Activated CD8-positive, alpha-beta memory T cell treated with anti-CD3 and anti-CD28 coated beads for 48 hours (primary cell): ENCODE measurements at places on chromosomes 6 and 20.

GRCh38 chr20:37856932-37857660 is 45.8 kb upstream of the VSTM2L start:
- DNase-seq: no peak

GRCh38 chr6:135118134-135118730 is 62.9 kb upstream of the MYB start:
- DNase-seq: no peak

GRCh38 chr6:8229915-8230756 is 127.8 kb upstream of the EEF1E1 start:
- no peak for DNase-seq

DNA sequence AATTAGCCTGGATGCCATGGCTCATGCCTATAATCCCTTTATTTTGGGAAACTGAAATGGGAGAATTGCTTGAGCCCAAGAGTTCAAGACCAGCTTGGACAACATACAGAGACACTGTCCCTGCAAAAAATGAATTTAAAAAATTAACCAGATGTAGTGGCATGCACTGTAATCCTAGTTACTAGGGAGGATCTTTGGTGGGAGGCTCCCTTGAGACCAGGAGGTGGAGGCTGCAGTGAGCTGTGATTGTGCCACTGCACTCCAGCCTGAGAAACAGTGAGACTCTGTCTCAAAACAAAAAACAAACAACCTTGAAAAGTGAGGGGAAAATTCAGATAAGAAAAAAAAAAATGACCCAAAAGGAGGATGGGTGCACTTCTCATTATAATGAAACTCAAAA is 23.4 kb downstream of the CAP2 start:
- DNase-seq: no peak

- DNase-seq: no peak
These were observed 88.4 kb upstream of the TAB2 start for GRCh38 chr6:149229096-149229495.

GRCh38 chr6:43977404-43978111 is 149.7 kb downstream of the MRPL14 start:
- no peak for DNase-seq

GRCh38 chr6:77341058-77341986 is 122.0 kb downstream of the HTR1B start:
- DNase-seq: no peak

DNA sequence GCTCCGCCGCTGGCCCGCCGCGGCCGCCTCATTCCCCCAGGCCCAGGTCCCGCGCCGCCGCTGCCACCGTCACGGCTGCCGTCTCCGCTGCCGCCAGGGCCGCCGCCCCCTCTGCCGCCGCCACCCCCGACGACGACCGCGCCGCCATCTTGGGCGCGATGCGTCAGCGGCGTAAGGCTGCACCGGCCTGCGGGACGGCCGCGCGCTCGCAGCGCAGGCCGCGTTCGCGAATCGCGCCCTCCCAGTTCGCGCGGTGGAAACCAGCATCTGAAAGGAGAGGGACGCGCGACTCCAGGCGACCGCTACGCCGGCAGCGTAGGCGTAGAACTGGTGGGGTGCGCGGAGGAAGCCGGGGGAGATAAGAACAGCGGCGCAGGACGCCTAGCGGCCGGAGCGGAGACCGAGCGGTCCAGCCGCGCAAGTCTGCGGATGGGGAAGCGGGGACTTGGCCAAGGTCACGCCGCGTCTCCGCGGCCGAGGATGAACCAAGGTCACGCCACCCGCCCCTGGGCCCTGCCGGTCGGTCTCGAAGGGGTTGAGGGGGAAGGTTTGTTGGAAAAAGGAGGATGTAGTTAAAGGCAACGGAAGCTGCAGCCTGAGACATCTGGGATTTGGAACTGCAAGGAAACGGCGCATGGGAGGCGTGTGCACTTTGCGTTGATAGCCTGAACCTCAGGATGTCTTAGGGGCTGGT is at the start of gene NUDT3:
NUDT3 (minus strand) TSS at position 173 of the 694 bp plus-strand sequence. CDS start 307 bp downstream, outside the sequence.
- peak; percentile 92 for DNase-seq

DNA sequence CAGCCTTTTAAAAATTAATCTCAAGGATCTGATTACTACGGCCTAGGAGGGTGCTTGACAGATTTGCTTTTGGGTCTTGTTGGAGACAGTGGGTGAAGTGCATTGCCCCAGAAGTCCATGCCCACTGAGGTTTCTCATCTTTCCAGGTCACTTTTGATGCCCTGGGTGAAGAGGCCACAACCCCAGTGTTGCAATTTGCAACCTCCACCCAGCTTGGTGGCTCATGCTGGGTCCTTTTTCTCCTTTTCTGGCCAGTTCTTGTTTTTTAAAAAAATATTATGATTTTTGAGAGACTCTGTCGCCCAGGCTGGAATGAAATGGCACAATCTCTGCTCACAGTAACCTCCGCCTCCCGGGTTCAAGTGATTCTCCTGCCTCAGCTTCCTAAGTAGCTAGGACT is 9.4 kb downstream of the STX11 start:
- no peak for DNase-seq

DNA sequence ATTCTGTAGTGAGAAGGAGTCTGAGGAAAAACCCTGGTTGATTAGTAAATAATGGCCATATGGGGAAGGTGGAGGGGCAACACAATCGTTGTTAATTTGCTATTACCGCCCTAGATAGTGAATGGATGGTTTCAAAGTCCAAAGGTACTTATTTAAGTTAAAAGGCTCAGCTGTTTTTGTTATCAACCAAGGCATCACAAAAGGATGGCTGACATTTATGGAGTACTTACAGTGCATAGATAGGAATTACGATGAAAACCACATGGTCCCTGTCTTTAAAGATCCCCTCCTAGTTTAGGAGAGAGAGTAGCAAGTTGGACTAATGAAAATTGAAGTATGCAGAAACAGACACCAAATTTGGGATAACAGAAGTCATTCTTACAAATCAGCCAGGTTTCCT is 319.6 kb downstream of the CDKAL1 start:
- DNase-seq: no peak

DNA sequence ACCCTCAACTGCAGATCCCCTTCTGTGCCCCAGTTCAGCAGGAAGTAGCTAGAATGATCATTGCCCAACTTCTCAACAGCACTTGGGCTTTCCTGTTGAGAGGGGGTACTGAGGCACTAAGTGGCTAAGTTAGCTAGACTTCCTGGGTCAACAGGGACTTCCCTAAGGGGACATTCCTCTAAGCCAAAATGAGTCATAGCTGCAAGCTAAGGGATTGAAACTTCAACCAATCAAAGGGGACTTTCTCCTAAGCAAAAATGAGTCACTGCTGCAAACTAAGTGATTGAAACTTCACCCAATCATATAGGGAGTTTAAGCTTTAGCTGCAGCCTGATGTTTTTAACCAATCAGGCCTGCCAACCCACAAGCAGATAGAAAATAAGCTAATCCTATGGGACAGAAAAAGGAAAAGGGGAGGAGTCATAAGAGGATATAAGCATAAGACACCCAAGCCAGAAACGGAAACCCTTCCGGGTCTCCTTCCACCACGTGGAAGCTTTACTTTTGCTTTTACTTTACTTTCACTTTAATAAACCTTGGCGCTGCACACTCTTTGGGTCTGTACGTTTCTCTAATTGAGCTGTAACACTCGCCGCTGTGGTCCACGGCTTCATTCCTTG is 659.0 kb upstream of the HS3ST5 start:
- no peak for DNase-seq

DNA sequence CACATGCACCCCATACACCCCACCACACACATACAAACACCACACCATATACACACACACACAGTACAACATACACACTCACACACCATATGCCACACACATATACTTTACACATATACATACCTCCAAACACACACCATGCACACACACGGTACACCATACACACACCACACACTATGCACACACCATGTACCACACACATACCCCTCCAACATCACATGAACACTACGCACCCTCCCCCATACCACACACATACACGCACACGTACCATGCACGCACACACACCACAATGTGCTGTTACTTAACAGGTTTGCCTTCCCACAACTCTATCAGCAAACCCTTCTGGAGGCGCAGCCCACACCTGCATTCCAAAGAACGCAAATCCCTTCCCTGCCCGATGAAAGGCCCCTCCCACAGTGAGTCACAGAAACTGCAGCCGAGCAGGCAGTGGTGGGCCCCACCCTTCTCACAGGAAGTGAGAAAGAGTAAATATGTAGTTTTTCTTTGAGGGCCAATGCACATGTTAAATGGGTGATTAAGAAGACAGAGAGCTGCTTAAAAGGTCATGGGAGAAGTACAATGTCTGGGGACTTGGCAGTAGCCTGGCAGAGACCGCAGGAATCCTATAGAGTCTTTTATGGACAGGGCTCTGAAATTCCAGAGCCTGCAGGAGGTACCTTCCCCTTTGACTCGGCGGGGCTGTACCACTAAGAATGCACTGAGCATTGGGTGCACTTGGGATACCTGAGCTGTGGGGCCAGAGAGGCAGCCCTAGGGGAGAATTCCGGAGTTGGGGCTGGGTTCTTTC is 34.1 kb upstream of the EZR start:
- DNase-seq: peak; percentile 52

GRCh38 chr6:93896081-93896480 is 476.7 kb upstream of the EPHA7 start:
- DNase-seq: no peak

DNA sequence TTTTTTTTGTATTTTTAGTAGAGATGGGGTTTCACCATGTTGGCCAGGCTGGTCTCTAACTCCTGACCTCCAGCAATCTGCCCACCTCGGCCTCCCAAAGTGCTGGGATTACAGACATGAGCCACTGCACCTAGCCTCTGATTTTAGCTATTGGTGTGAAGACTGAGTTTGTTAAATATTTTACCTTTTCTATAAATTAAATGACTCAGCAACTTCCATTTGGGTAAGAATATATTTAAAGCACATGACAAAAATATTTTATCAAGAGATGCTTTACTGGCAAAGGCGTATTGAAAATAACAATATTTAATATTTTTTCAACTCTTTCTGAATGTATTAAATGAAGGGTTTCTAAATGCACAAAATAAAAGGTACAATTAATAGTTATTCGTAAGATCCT is 158.7 kb upstream of the AGPAT4 start:
- no peak for DNase-seq

DNA sequence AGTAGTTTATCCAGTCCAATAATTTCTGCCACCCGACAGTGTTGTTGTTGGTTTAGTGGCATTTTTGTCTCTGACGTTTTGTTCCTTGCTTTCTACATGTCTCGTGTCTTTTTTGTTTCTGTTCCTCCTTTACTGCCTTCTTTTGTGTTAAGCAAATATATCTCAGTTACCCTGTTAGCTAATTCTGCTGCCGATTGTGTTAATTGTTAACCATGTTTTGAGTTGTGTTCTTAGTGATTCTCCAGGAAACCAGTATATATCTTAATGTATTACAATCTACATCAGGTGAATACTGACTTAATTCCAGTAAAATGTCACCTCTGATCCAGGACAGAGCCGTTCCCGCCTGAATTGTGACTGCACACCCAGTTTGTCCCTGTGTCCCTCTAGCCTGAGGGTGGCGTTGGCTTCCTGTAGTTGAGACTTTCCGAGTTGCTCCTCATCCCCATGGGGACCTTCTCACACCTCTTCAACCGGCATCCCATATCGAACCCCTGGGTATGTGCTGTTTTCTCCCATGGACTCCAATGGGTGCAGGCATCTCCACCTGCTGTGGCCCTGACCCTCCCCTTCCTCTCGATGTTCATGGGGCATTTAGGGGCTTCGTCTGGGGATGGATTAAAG is 35.8 kb upstream of the BHLHE23 start:
- no peak for DNase-seq

- no peak for DNase-seq
These were observed 6.5 kb upstream of the RBBP8NL start for GRCh38 chr20:62433658-62434497.

DNA sequence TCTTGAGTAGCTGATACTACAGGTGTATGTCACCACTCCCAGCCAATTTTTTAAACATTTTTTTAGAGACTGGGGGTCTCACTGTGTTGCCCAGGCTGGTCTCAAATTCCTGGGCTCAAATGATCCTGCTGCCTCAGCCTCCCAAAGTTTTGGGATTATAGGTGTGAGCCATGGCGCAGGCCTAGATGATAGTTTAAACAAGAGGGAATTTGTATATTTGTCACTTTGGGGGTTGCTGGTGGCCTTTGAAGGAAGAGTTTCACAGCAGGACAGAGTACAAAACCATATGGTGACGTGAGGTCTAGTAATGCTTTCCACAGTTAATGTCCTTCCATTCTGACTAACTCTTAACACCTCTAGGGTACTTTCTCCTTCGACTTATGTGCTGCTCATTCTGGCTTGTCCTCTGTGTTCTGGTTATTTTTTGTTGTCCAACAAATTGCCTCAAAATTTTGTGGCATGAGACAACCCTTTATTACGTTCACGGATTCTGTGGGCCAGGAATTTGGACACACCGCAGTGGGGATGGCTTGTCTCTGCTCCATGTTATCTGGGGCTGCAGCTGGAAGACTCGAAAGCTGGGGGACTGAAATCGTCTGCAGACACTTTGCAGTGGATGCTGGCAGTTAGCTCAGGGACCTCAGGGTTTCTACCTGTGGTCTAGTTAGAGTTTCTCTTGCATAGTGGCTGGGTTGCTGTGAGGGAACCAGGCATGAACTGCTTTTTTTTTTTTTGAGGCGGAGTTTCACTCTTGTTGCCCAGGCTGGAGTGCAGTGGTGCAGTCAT is 23.0 kb upstream of the IER3 start:
- no peak for DNase-seq

- no peak for DNase-seq
These were observed 57.4 kb upstream of the TTPAL start for GRCh38 chr20:44418069-44418905.

- DNase-seq: no peak
These were observed 37.1 kb upstream of the B4GALT5 start for GRCh38 chr20:49750611-49751396.

DNA sequence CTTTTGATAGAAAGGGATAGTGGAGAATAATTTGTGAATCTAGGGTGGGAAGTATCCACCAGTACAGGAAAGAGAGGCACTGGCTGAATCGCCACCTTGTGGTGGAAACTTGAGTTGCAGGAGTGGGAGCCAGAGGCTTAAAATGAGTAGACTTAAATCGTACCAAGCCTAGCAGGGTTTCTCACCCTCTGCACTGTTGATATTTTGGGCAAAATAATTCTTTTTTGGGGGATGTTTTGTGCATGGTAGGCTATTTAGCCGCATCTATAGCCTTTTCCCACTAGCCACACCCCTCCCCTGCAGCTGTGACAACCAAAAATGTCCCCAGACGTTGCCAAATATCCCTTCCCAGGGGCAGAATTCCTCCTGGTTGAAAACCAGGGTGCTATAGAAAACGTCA is 119.1 kb downstream of the DHX35 start:
- DNase-seq: peak; percentile 74

GRCh38 chr6:47083586-47084047 is 41.5 kb upstream of the ADGRF1 start:
- no peak for DNase-seq

GRCh38 chr20:35235881-35236280 is 9.4 kb downstream of the MMP24 start:
- no peak for DNase-seq

GRCh38 chr6:44655412-44656342 is 268.2 kb downstream of the CDC5L start:
- peak; percentile 86 for DNase-seq
